ENCODE measurements at places on chromosomes 1 and 21. TPM values are rescaled to one million over a fixed set of nuclear protein-coding genes. Genes with fewer than 3 reads are reported as not detected.

GRCh38 chr1:36831186-36831810 lies 203.0 kb downstream of the GRIK3 start:
- DNase-seq: no peak

- no peak for DNase-seq
These were observed 4.7 kb upstream of the ACADM start for GRCh38 chr1:75719810-75720209.

DNA sequence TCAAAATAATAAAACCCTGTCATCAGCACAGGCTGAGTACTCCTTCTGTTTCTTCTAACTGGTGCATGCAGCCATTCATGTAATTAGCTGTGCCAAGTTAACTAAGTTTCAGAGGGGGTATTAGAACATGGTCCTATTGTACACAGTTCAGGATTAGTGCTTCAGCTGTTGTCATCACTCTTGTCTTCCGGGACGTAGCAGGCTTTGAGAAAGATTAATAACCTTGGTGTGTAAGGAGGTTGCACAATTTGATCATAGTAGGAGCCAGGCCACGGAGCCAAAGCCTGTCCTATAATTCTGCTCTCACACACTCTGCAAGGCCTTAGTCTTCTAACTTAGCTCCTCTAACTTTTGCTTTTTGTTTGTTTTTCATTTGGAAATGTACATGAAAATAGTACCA lies 44.7 kb downstream of the PTGFRN start:
- no peak for DNase-seq

GRCh38 chr1:50978852-50979781 lies 9.1 kb downstream of the CDKN2C start:
- DNase-seq: no peak

DNA sequence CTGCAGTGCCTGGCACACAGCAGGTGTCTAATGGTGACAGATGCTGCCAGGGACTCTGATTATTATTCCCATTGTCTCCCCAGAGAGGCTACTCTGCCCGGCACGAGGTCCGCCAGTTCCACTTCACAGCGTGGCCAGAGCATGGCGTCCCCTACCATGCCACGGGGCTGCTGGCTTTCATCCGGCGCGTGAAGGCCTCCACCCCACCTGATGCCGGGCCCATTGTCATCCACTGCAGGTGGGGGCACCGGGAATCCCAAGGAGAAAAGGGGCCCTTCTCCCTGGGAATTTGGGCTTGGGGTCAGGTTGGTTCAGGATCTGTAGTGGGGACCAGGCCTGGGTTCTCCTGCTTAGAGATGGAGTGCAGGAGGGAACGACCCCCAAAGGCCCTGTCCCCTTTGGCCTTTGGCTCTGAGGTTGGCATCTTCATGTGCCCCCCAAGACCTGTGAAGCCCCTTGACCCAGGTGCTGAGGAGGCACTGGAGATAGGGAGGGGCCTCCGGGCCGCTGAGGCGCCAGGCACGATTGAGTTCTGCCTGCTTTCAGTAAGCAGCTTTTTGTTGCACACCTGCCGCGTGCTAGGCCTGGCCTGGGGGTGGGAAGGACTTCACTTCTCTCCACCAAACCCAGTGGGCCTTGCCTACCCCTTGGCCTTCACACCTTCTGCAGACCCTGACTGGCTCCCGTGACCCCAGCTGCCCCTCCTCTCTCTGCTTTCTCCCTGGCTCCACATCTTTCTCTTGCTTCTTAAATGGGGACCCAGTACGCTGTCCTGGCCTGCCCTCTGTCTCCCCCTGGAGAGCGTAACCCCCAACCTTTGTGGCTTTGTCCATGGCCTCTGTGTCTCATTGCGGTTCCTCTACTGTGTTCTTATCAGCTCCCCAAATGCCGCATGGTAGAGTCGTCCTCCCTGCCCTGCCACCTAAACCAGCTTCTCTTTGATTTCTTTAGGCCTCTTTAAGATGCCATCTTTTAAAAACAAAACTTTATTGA lies 76.4 kb downstream of the PTPRU start:
- DNase-seq: no peak

GRCh38 chr21:46112725-46113215 lies 14.9 kb downstream of the COL6A2 start:
- DNase-seq: no peak

GRCh38 chr1:7343882-7344281 lies 427.2 kb upstream of the VAMP3 start:
- no peak for DNase-seq

- no peak for DNase-seq
These were observed 396.6 kb downstream of the BRINP2 start for GRCh38 chr1:177567393-177567792.

DNA sequence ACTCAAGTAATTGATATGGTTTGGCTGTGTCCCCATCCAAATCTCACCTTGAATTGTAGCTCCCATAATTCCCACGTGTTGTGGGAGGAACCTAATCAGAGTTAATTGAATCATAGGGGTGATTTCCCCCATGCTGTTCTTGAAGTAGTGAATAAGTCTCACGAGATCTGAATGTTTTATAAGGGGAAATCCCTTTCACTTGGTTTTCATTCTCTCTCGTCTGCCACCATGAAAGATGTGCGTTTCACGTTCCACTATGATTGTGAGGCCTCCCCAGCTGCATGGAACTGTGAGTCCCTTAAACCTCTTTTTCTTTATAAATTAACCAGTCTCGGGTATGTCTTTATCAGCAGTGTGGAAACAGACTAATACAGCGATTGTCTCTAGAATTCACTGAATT lies 135.4 kb downstream of the BACH1 start:
- no peak for DNase-seq

VHLL gene
- total RNA-seq: 0.28 TPM

RASSF5 gene
- 1.6 TPM for total RNA-seq

LRRC8B gene
- total RNA-seq: 27.3 TPM

KCNC4 gene
- total RNA-seq: 15.4 TPM

TFF2 gene
- 1.1 TPM for total RNA-seq

Data from Panc1 (cell line).